ENCODE measurements at places on chromosomes 2 and 18. TPM values are rescaled to one million over a fixed set of nuclear protein-coding genes. Genes with fewer than 3 reads are reported as not detected.

GRCh38 chr2:88857951-88858411 is 166.5 kb downstream of the RPIA start:
- peak; percentile 6 for DNase-seq

DNA sequence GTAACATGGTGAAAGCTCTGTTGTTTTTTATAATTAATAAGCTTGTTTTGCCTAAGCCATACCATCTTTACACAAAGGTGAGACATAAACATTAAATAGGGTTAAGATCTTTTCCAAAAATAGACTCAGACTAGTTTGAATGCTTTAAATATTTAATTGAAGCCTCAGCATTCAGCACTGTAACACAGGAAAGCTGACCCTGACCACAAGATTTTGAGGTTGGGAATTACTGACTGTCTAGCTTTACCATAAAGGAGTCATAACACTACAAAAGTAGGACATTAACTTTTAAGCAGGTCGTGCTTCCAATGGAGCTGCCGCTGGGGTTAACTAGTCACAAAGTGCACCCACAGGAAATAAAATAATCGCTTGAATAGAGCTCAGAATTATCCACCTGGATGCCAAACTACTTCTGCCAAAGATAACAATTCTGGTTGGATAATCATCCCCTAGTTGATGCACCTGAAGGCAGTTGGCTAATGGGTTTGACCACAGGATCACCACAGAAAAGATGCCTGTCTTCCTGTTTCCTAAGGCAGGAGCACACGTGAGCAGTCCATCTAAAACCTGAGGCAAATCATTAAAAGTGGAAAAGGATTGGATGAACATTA is 106.2 kb downstream of the COBLL1 start:
- no peak for DNase-seq

GRCh38 chr18:49668574-49669275 is 106.9 kb downstream of the LIPG start:
- DNase-seq: peak; percentile 14

DNA sequence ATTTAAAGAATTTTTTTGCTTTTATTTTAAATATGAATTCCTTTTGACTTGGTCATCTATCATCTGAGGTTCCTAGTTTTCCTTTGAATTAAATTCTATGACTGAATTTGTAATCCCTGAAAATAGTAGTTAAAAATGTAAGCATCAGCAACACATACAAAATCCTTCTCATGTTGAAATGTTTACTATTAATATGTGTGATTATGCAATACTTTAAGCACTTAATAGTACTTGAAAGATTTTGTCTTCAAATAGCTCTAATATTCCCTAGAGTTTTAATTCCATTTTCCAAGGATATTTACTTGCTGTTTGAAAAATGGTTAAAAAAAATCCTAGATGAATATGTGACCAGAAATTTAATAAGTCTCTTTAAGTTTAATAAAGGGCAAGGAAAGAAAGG is 26.6 kb upstream of the SPATS2L start:
- no peak for DNase-seq

DNA sequence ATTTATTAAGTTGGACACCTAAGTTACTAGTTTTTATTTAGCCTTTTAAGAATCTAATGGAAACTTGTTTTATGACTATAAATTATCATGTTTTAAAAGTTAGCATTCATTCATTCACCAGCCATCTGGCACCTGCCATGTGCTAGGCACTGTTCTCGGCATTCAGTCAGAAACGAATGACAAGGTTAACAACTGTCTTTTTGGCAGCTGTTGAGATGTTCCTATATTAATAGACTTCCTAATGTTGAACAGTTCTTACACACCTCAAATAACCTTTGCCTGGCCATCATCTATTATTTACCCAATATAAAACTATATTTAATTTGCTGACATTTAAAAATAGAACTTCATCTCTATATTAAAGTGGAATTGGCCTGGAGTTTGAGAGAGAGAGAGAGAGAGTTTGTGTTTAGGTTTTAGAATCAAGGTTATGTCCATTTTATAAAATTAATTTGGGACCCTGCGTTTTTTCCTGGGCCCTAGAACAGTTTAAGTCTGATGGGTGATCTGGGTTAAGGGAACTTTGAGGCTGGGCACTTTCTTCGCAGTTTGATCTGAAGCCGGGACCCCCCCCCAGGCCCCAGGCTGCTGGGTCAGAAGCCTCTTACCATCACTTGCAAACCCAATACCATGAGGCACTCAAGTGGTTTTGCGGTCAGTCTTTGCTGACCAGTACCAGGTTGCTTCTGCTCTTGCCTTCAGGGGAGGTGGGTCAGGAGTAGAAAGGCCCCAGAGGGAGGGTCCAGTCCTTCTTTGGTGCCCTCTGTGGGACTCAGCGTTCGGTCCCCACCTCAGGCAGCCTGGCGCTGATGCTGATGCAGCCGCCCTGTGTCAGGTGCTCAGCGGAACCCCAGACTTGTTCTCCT is 48.3 kb upstream of the ASB1 start:
- DNase-seq: no peak

MAPK4 gene
- polyA plus RNA-seq: 45.4 TPM

CRACDL gene
- polyA plus RNA-seq: not detected

CYP20A1 gene
- 15.9 TPM for polyA plus RNA-seq

SCTR gene
- polyA plus RNA-seq: not detected

BCL11A gene
- 20.7 TPM for polyA plus RNA-seq

Data from cardiac muscle cell (in vitro differentiated cells and primary cell).